ENCODE measurements at places on chromosomes 16 and 17.

DNA sequence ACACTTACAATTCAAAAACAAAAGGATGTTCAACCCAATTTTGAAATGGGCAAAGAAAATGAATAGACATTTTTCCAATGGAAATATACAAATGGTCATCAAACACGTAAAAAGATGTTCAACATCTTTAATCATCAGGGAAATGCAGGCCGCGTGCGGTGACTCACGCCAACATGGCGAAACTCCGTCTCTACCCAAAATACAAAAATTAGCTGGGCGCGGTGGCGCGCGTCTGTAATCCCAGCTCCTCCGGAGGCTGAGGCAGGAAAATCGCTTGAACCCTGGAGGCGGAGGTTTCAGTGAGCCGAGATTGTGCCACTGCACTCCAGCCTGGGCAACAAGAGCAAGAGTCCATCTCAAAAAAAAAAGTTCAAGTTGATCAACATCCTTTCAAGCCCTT, 1.8 kb upstream of the CLUAP1 start:
- DNase-seq, result no peak

DNA sequence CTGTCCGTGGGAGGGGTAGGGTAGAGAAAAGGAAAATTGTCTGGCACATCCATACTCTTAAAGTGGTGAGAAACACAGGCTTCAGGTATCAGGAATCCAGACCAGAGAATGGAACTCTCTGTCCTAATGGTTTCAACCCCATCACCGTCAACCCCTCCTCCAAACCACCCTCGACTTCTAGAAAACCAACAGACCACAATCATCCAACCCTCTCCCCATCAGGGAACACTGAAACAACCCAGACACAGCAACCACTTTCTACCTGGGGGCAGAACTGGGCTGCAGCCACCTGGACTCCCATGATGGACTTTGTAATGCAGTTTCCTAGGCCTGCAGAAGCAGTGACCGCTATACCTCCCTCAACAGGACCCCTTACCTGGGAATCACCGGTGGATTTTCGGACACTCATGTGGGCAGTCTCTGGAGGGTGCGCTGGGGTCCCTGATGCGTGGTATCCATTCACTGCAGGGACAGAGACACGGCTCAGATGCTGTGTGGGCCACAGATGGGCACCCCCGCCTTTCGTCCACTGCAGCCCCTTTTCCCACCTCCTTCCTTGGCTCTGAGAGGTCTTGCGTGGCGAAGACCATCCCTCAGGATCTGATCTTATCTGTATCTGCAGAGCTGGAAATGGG, 64.3 kb upstream of the RCVRN start:
- DNase-seq, result no peak

- DNase-seq, result peak; percentile 18
Observed at GRCh38 chr17:2388020-2388682, 12.7 kb downstream of the MNT start.

- DNase-seq, result no peak
Observed at GRCh38 chr17:81682565-81683207, 911 bp downstream of the ARL16 start.

DNA sequence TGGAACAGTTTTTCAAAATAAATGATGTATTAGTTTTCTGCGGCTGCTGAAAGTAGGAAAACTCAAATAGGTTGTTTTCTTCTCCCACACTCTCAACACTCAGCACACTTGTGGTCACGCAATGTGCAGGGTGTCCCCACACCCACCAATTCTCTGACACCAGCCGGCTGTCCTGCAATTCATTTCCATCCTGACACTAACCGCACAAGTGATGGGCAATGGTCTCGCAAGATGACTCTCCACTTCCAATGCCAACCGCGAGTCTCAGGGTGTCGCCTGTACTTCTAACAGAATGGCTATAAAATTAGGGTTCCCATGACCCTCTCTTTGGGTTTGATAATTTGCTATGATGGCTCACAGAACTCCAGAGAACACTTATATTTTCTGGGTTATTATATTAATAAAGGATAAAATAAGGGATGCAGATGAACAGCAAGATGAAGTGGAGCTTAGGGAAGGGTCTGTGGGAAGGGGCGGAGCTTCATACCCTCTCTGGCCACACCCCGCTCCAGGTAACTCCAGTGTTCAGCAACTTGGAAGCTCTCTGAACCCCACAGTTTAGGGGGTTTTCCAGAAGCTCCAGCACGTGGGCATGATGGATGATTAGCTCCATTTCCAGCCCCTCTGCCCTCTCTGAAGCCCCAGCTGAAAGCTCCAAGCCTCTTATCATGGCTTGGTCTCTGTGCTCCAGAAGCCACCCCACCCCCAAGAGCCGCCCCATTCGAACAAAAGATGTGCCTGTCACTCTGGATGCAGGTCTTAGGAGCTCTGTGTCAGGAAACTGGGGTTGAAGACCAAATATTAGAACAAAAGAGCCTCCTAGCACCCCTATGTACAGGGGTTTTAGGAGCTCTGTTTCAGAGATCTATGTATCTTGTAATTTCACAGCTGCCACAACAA, 19.8 kb downstream of the TAF1C start:
- no peak for DNase-seq

DNA sequence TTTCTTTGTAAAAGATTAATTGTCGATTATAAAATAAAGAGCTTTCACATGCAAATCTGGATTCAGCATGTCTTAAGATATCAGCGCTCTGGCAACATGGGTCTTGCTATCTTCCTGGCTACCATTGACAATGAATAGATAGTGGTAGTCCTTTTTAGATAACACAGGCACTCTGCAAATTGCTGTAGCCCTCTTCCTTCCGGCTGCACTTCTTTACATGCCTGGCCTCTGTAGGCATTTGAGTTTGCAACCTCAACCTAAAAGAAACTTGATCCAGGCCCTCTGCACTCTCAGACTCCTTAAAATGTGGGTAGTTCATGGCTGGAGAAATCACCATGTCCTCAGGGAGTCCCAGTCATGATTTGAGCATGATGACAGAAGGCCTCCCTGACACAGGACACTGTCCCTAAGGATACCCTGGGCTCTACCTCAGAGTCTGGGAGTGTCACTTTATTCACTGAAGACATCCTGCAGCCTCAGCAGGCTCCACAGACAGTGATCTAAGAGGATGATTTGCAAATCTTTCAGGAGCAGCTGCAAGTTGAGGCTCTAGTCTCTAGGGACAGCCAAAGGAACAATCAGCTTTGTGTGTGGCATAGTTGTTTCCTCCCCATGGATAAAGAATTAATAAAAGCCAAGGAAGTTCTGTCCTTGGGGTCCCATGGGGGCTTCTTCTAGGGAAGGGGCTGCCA, 529.4 kb downstream of the RBFOX1 start:
- DNase-seq, result no peak

DNA sequence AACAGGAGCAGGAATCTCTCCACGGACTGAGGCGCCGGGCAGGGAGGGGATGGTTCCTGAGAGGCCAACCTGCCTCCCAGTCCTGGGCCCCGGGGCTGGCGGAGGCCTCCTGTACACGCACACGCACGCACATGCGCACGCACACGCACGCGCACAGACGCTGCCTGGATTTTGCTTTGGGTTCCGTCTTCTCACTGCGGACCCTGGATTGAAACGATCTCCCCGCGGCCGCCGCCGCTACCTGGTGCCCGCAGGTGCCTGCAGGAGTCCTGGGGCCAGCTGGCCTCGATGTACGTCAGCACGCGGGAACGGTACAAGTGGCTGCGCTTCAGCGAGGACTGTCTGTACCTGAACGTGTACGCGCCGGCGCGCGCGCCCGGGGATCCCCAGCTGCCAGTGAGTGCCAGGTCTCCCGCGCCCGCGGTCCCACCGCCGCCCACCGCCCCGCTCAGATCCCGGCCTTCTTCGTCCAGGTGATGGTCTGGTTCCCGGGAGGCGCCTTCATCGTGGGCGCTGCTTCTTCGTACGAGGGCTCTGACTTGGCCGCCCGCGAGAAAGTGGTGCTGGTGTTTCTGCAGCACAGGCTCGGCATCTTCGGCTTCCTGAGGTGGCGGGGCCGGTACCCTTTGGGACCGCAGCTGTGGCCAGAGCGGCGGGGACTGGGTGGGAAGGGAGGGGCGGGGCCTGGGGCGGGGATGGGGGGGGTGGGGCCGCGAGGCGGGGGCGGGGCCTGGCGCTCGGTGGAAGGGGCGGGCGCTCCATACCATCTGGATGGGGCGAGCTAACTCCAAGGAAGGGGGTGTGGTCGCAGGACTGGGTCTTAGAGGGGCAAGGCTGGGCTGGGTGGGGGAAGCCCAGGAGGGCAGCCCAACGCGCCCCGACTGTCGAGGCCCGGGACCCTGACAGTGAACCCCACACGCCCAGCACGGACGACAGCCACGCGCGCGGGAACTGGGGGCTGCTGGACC, 12.3 kb downstream of the CES4A start:
- peak; percentile 13 for DNase-seq

DNA sequence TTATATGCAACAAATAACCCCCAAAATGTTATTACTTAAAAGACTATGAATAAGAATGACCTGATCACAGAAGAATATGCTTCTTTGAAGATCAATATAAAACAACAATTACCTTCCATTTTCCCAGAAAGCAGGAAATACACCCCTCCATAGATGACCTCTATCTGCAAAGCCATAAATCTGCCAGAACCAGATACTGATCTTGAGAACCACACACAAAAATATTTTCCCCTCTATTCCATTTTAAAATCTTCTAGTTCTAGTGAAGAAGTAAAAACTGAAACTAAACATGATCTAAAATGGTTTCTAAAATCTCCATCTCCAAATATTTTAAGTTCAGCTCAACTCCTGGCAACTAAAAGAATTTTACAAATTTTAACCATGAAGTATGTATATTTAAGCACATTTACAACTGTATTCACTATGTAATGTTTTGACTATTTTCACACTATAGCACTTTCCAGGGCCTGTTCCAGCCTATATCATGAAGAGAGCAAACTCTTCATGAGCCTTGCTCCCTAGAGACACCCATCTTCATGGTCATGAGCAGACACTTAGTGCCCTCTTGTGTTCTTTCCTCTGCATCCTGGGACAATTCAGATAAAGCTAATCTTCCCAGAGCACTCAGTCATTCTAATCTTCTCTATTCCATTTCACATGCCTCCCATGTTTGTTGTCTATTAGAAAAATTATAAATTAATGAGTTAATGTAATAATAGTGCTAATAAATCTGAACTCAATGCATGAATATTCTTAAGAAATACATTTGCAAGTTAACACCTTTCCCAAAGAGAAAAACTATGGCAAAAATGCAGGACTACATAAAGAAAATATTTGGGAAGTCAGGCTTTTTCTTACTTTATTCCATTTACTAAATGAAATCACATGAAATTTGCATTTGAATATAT, 87.0 kb downstream of the HELZ start:
- no peak for DNase-seq

DNA sequence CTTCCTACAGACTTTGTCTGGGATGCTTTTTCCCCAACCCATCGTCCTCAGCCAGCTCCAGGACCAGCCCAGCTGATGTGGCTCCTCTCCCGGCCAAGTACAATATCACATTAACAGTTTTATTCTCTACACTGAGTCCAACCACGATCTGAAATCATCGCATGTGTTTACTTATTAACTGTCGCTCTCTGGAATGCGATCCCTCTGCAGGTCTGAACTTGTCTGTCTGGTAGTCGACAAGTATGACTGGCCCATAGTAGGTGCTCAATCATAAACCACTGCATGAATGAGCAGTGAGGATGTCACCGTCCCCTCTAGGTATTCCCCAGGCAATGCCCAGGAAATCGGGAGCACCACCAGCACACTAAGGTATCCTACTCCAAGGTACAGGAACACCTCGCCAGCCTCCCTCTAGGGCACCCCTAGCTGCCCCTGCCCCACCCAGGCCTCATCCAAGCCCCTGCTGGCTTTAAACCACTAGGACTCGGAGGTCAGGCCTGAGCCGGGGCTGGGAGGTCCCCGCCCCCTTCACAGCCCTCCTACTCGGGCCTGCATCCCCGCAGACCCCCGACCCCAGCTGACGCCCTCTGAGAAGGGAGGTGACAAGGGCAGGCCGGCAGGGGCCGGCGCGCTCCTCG, 27.7 kb downstream of the RTN4RL1 start:
- no peak for DNase-seq

- no peak for DNase-seq
Observed at GRCh38 chr16:3578610-3579551, 1.7 kb upstream of the NLRC3 start.
